ENCODE measurements at places on chromosomes 1 and 21.

GRCh38 chr1:59598120-59598440, 216.7 kb upstream of the HOOK1 start:
- no peak for DNase-seq

GRCh38 chr1:245370905-245371581, 216.3 kb downstream of the KIF26B start:
- DNase-seq, result no peak

GRCh38 chr1:118990513-118991152, 2.5 kb upstream of the TBX15 start:
- DNase-seq, result no peak

DNA sequence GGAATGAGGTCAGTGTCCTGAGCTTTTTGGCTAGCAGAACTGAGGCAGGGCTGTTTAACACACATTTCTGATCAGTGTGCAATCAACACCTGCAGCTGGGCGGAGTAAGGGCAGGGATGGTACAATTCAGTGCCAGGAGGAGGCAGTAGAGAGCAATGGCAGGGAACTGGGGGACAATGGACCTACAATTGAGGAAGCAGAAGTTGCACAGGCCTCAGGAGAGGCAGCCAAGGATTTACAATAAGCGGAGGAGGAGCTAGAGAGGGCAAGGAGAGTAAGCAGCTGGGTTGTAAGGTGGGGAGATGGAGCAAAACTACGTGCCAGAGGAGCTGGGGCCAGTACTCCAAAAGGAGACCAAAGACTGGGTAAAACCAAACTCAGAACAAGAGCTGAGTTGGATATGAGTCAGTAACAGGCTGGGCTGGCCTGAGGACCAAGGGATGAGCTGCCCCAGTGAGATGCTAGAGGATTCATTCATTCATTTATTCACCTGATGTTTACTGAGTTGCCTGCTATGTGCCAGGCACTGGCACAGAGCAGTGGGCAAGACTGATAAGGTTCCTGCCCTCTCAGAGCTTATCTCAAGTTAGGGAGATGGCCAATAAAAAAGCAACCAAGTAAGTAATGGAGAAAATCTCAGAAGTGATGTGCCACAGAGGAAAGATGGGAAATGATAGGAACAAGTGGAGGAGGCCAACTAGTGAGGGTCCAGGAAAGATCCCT, 10.4 kb upstream of the GALE start:
- peak; percentile 53 for DNase-seq

Measured in activated T-helper 2 cell treated with anti-CD3 and anti-CD28 coated beads, Interferon-gamma antibody, Interleukin-2, Interleukin-4, amounts not matched to agents 10 μg/mL and 5 μg/mL and 100 μg/mL, durations not matched to agents 14 hours and 24 hours and 36 hours (primary cell).